Inflammatory macrophage treated with lipopolysaccharide for 4 hours (primary cell): ENCODE measurements at places on chromosomes 2 and 18.

GRCh38 chr18:59620381-59620780 is 76.8 kb downstream of the CCBE1 start:
- no peak for DNase-seq

DNA sequence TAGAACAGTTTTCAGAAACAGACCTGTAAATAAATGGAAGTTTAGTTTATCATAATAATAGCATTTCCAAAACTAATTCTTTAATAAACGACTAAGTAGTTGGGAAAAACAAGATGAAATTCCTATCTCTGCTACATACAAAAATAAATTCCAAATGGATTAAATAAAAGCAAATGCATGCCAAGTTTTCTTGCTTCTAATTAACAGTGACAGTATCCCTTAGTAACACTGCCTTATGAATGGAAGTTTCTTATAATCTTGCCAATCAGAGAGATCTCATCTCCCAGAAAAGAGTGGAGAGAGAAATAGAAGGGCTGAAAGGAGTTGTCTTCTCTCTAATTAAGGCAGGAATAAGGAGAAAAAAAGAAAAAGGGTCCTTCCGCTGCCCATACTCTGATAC is 133.9 kb downstream of the GFPT1 start:
- DNase-seq = no peak

DNA sequence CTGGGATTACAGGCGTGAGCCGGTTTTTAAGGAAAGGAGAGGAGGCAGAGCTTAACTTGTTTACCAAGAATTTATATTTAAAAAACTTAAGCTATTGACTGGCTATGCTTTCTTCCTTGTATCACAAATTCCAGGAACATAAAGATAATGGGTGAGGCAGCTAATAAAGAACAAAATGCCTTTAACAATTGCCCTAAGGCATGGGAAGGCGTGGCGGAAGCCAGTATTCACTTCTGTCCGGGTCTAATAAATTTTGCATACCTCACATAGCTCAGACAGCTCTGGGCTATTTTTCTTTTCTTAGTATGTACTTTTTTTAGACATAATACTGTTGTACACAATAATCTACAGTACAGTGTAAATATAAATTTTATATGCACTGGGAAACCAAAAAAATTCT is 1.0 kb upstream of the LDAH start:
- DNase-seq = no peak

DNA sequence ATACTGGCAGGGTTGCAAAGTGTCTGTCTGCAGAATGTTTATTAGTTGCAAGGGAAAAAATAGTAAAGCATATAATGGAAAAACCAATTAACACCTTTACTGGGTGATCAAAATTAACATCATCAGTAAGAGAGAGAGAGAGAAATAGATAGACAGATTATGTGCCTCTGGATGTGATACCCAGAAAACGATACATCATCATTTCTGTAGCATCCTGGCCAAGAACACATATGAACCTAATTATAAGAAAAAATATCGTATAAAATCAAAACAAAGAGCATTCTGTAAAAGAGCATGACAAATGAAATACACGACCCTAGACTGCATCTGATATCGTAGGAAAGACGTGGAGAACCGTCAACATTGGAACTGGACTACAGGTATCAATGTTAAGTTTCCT is 64.6 kb downstream of the SMC6 start:
- DNase-seq = no peak

DNA sequence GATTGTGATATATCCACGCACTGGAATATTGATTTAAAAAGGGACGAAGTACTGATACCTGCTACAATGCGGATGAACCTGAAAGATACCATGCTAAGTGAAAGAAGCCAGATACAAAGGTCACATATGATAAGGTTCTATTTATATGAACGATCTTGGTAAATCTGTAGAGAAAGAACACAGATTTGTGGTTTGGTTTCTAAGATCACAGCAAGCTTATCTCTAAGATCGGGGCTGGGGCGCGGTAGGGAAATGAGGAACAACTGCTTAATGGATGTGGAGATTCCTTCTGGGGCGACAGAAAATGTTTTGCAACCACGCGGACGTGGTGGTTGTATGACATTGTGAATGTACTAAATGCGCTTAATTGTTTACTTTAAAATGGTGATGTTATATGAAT is 60.1 kb downstream of the NEDD4L start:
- DNase-seq = no peak

GRCh38 chr18:32258148-32258547 is 68.3 kb downstream of the MEP1B start:
- no peak for DNase-seq
